ENCODE measurements at places on chromosomes 3 and 15.

GRCh38 chr15:83844742-83845141 is 190.8 kb downstream of the ADAMTSL3 start:
- DNase-seq = no peak

GRCh38 chr3:164458986-164459385 is 619.3 kb downstream of the SI start:
- DNase-seq = no peak

DNA sequence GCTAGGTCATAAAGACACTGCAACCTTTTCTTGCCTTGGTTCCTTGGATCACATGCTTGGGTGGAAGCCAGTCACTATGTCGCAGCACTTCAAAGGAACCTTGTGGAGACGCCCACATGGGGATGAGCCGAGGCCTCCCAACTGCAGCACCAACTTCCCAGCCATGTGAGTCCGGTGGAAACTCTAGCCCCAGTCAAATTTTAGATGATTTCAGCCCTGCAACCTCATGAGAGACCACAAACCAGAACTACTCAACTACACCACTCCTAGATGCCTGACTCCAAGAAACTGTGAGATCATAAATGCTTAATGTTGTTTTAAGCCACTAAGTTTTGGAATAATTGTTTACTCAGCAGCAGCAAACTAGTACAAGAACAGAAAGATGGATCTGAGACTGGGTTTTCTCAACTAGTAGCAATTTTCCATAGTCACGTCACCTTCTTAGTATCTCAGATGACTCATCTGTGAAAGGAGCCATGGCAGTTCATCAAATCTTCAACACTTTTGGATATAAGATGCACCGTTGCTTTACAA is 86.5 kb downstream of the MB21D2 start:
- peak; percentile 39 for DNase-seq

GRCh38 chr3:122687298-122687697 is 6.7 kb downstream of the PARP14 start:
- no peak for DNase-seq

- no peak for DNase-seq
Measured at GRCh38 chr3:189849262-189849661, 218.1 kb downstream of the TP63 start.
